Activated CD8-positive, alpha-beta memory T cell treated with anti-CD3 and anti-CD28 coated beads, Interleukin-2, amount 10 ng/mL, durations not matched to agents 7 days and 5 days (primary cell): ENCODE measurements at places on chromosomes 5 and 9.

GRCh38 chr9:72954431-72955125, 1.7 kb upstream of the ALDH1A1 start:
- DNase-seq, result no peak

DNA sequence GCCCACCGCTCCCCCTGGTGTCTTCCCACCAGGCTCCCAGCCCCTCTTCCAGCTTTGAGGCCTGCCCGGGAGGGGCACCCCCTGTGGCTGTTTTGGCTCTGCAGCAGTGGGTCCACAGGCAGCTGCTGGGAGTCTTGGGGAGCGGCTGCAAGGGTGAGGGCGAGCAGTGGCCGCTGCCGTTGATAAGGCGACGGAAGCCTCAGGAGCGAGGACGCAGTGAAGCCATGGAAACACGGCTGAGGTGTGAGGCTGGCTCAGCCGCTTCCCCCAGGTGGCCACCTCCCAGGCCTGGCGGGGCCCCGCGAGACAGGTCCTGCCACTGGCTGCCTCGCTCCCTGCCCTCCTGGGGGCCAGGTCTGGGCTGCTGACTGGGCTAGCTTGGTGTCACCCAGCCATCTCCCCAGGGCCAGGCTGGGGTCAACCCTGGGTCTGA, 41.5 kb downstream of the CXXC5 start:
- no peak for DNase-seq

DNA sequence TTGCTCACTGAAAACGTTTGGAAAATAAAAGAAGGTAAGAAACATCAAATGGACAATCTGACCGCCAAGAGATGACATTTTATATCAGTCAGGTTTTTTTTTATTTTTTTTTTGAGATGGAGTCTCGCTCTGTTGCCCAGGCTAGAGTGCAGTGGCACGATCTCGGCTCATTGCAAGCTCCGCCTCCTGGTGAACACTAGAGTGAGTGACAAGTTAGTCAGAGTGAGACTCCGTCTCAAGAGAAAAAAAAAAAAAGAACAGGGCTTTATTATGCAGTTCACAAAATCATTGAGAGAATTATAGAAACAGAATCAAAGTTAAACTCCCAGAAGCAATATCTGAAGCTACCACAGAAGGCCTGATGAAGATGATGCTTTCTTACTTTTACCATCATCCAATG, 70.1 kb downstream of the DTWD2 start:
- DNase-seq, result no peak

DNA sequence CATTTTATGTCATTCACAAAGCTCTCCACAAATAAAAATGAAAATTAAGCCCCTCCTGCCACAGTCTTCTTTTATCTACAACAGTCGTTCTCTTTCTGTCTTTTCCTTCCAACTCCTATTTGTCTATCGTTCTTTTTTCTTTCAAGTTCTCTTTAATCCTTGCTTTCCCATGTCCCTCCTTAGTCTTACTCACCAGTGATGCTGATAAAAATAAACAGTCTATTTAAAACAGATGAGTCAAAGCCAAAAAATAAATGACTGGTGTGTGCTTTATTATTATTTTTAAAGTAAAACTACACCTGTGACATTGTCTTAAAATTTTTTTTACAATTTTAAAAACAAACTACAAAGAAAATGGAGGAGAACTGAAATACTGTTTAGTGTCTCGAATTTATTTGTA, 137.1 kb upstream of the TMEM161B start:
- no peak for DNase-seq

DNA sequence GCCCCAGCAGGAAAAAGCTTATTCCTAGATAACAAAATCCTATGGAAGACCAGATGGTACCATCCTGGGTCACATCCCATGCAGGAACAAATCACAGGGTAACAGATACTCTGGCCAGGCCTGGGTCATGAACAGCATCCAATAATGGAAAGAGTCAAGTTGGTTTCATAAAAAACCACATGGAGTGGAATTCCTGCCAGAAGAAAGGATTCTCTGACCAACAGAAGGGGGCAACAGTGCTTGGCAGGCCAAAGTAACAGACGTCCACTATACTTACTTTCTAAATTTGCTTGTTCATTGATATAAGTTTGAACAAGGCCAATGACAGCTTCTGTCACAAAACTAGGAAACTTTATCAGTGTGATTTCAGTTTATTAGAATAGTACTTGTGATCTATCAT, 273.5 kb downstream of the ARRDC3 start:
- DNase-seq, result no peak

GRCh38 chr9:104871961-104872527, 55.9 kb downstream of the ABCA1 start:
- no peak for DNase-seq

- DNase-seq, result no peak
Observed at GRCh38 chr9:2345013-2345412, 276.6 kb upstream of the VLDLR start.

DNA sequence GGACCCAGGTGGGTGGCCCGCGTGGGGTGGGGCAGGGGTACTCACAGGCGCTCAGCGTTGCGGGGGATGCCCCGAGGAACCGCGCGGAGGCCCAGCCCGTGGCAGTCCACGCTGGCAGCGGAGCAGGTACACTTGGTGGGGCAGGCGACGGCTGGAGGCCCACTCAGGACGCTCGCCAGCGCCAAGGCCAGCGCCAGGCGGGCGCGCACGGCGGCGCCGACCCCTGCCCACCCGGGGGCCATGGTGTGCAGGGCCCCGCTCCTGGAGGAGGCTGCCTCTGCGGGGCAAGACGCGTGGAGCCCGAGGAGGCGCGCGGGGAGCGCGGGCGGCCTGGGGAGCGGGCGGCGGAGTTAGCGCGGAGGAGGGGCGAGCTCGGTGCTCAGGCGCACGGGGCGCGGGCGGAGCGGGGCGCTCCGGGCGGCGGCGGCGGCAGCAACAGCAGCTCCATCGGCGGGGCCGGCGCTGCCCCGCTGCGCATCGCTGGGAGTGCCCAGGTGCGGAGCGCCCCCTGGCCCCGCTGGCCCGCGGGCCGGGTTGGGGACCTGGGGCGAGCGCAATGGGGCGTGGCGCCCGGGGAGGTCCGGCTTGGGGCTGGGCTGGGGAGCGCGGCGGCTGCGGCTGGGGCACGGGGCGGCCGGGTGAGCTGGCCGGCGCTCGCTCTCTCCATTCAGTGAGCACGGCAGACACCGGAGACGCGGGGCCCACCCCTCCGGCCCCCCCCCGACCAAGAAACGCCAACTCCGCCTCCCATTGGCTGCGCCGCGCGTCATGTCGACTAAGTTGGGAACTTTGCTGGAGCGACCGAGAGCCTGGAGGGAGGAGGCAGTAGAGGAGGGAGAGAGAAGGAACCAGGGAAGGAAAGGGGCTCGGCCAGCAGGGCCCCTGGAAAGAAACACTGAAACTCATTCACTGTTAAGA, at the start of gene SLIT3:
Gene SLIT3 (minus strand): TSS at position 672 of the 918 bp plus-strand sequence. CDS start 430 bp downstream, at position 242.
- no peak for DNase-seq
